NCI-H526 treated with DMSO at 0.1 percent for 48 hours (cell line): ENCODE measurements at places on chromosomes 16 and 17.

- no peak for DNase-seq
These were observed 135.9 kb downstream of the HS3ST4 start for GRCh38 chr16:25827709-25828108.

DNA sequence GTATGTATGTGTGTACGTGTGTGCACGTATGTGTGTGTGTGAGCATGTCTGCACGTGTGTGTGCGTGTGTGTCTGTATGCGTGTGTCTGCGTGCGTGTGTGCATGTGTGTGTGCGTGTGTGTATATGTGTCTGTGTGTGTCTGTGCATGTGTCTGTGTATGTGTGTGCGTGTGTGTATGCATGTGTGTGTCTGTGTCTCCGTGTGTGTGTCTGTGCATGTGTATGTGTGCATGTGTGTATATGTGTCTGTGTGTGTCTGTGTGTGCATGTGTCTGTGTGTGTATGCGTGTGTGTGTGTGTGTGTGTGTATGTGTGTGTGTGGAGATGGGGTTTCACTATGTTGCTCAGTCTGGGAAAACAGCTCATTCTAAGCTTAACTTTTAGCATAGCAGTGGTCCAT lies 43.9 kb downstream of the ATP2C2 start:
- DNase-seq: no peak

- DNase-seq: no peak
These were observed 893 bp downstream of the HCFC1R1 start for GRCh38 chr16:3022684-3023414.

GRCh38 chr17:78122216-78122930 lies 6.2 kb downstream of the TMC6 start:
- no peak for DNase-seq

DNA sequence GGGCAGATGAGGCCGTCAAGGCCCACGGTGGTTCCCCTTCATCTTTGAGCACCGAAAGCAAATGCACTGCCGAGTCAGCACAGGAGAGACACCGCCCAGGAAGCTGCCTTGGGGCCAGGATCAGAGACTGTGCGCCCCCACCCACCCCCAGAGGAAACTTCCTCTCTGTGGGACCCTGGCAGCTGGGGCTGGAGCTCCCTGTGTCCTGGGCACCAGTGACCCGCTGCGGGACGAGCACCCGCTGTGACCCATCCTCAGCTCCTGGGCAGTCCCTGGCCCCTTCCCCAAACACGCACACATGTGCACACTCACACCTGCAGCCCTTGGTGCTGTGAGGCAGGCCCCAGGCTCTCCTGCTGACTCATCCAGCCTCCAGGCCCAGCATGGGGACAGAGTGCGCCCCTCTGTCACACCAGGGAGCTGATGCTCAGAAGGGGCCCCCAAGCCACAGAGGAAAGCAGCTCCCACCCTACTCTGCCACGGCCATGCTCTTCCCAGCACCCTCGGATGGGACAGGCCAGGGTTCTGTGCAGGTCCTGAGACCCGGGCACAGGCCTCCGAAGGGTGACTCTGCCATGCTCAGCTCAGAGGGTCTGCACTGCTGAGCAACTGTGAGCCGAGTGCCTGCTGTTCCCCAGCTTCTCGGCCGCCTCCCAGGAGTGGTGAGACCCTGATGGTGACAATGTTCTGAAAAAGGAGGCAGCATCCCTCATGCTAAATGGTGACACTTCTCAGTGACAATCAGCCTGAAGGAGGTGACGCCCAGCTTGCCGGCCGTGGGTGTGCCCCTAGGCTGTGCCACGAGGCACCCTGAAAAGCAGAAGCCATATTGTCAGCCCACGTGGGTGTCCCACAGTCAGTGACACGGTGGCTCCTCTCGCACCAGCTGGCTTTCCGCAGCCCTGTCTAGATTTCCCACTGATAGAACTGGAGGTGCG lies 3.6 kb downstream of the PIEZO1 start:
- DNase-seq: no peak

- DNase-seq: no peak
These were observed 90.1 kb downstream of the EFCAB13 start for GRCh38 chr17:47413872-47414271.

GRCh38 chr16:4283939-4284338 lies 11.1 kb upstream of the TFAP4 start:
- DNase-seq: no peak

DNA sequence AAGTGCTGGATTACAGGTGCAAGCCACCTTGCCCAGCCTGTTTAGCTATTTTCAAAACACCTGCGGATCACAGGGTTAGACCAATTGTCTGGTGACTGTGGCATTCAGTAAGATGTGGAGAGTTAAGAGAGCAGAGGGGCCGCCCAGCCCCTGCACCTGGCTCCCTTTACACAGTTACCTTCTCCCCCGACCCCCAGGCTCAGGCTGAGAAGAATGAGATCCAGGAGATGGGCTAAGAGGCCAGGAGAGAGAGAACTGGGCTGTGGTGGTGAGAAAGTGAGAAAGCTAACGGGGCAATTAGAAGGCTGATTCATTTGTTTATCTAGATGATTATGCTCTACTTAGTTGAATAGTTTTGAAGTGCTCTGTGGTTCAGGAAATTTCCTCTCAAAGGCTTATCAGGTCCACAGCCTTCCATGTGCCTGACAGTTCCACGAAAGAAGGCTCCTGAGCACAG lies 67.8 kb upstream of the AXIN2 start:
- no peak for DNase-seq

GRCh38 chr16:77951788-77952187 lies 70.6 kb upstream of the CLEC3A start:
- peak; percentile 19 for DNase-seq

DNA sequence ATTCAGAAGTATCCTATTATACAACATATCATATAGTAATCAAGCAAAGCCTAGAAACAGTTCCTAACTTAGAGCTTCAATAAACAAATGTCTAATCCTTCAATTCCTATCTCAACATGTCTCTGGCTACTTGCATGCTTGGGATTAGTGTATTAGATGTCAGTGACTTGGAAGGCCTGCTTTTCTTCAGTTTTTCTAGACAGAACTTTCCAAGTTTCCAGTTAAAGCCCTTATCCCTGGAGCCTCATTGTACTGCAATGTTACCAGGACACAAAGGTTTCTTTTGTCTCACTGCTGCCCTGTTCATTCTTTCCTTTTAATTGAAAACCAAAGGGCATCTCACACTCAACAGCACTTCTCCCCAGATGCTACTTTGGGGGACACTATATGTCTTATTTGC lies 16.5 kb downstream of the PSME3IP1 start:
- DNase-seq: no peak

- no peak for DNase-seq
These were observed 15.7 kb downstream of the SLC16A3 start for GRCh38 chr17:82244413-82245133.

DNA sequence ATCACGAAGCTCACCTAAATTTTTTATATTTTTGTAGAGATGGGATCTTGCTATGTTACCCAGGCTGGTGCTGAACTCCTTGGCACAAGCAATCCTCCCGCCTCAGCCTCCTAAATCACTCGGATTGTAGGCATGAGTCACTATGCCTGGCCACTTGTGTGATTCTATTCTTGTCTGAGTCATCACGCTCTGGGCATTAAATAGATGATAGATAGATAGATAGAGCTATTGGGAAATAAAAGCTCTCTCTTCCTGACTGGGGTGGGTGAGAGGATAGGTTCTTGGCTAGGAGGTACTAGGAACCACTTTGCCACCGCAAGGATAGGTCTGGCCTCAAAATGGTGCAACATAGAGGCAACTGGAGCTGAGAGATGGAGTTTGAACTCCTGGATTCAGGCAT lies 21.4 kb upstream of the CACNG3 start:
- DNase-seq: no peak

GRCh38 chr16:88825146-88825545 lies 13.4 kb upstream of the APRT start:
- DNase-seq: no peak

- DNase-seq: no peak
These were observed 43.2 kb downstream of the CYB5B start for GRCh38 chr16:69467531-69468204.

GRCh38 chr16:84246679-84247077 lies 6.9 kb upstream of the KCNG4 start:
- no peak for DNase-seq

GRCh38 chr17:76958974-76959373 lies 90.8 kb downstream of the MGAT5B start:
- DNase-seq: no peak
